Fibroblast of upper back skin (primary cell): ENCODE measurements at places on chromosomes 6 and 20.

- DNase-seq = peak; percentile 81
Measured at GRCh38 chr20:7650086-7650879, 290.0 kb downstream of the HAO1 start.

GRCh38 chr6:139944131-139944530, 569.7 kb upstream of the CITED2 start:
- DNase-seq = no peak

DNA sequence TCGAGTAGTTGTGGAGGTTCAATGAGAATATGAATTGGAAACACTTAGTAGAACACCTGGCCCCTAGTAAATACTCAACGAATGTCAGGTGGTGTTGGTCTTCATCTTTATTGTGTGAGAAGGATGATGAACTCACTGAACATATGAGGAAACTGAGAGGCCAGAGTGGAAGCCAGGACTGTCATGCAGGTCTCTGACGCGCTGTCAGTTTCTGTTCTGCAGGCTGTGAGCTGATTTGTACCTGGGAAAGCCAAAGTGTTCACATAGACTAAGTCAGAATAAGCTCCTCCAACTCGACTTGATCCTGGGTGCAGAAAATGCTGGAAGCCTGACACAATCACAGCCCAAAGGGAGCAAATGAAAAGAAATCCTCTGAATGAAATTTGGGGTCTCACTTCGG, 222.2 kb downstream of the LY86 start:
- DNase-seq = no peak

DNA sequence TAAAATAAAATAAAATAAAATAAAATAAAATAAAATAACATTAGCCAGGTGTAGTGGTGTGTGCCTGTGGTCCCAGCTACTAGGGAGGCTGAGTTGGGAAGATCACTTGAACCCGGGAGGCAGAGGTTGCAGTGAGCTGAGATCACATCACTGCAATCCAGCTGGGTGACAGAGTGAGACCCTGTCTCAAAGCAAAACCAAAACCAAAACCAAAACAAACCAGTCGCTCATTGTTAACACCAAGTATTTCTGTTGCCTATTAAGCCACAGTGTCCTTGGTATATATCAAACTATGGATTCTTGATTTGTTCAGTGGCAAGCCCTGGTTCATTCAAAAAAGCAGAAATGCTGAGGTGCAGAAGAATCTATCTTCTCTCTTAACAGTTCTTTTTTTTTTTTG, 65.7 kb downstream of the PYGB start:
- DNase-seq = no peak

GRCh38 chr6:123841067-123841896, 37.6 kb downstream of the NKAIN2 start:
- DNase-seq = no peak

GRCh38 chr6:158599635-158600034, 39.7 kb downstream of the TMEM181 start:
- no peak for DNase-seq
